ENCODE measurements at places on chromosomes 5 and 9.

DNA sequence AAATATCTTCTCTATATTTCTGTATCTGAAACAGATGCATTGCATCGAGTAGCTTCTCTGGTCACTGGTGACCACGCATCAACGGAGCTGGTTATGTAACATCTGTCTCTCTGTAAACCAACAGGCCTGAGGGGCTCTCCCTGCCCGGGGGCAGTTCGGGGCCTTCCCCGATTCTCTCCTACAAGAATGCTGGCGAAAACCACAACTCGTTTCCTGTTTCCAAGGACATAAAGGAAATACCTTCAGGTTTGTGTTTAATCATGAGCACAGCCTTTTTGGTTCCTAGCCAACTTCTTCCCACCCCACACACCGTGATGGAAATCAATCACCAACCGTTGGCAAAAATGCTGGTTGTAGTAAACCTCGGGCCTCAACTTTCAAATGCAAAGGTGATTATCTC, 25.1 kb downstream of the GDNF start:
- DNase-seq, result peak; percentile 77

DNA sequence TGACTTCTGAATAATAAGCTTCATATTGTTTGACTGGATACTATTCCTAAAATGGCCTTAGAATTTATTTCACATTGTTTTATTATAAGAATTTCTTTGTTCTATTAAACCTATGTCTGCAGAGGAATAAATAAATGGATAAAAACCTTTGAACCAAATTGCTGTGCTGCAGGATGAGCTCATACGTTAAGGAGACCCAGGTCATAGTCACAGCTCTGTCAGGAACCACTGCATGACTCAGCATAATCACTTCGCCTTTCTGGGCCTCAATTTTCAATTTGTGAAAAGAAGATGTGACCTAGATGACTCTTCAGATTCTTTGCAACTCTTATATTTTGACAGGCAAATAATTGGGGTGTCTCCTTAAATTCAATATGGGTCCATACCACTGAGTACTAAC, 36.7 kb upstream of the HMHB1 start:
- DNase-seq, result peak; percentile 63

GRCh38 chr5:133888625-133888991, 79.8 kb downstream of the C5orf15 start:
- no peak for DNase-seq

DNA sequence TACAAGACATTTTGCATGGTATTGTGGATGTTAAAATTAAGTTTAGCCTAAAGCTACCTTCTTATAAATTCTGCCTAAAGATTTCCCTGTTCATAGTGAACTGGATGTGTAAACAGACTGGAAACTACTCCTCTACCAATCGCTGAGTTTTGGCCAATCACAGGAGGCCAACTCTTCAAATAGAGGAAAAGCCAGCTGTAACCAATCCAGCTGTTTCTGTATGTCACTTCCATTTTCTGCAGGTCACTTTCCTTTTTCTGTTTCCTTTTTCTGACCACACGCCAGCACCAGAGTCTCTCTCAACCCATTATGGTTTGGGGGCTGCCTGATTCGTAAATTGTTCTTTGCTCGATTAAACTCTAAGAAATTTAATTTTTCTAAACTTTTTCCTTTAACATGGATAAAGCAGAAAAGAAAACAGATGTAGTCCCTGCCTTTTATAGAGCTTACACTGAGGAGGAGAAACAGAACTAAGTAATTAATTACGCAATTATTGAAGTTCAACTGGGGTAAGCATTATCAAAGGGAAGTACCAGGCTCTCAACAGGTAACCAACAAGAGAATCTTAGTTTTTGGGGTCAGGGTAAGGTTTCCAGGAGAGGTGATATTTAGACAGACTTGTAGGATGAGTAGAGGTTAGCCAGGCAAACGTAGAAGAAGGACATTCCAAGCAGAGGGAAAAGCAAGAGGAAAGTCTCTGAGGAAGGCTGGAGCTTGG, 27.7 kb downstream of the RANBP3L start:
- DNase-seq, result no peak

GRCh38 chr5:151772029-151772845, 483 bp downstream of the G3BP1 start:
- peak; percentile 17 for DNase-seq

GRCh38 chr5:78295035-78295961, 800 bp upstream of the AP3B1 start:
- DNase-seq, result peak; percentile 3

- peak; percentile 82 for DNase-seq
Observed at GRCh38 chr9:88814577-88814976, 176.7 kb upstream of the S1PR3 start.

GRCh38 chr5:132294728-132295504, 722 bp downstream of the SLC22A4 start:
- DNase-seq, result peak; percentile 71

DNA sequence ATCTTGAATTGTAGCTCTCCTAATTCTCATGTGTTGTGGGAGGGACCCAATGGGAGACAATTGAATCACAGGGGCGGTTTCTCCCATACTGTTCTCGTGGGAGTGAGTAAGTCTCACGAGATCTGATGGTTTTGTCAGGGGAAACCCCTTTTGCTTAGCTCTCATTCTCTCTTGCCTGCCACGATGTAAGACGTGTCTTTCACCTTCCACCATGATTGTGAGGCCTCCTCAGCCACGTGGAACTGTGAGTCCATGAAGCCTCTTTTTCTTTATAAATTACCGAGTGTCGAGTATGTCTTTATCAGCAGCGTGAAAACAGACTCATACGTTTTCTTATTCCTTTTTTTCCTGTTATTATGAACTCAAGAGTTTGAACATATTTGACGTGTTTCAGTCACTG, 39.1 kb downstream of the RETREG1 start:
- no peak for DNase-seq
